ENCODE measurements at places on chromosomes 5 and 9.

DNA sequence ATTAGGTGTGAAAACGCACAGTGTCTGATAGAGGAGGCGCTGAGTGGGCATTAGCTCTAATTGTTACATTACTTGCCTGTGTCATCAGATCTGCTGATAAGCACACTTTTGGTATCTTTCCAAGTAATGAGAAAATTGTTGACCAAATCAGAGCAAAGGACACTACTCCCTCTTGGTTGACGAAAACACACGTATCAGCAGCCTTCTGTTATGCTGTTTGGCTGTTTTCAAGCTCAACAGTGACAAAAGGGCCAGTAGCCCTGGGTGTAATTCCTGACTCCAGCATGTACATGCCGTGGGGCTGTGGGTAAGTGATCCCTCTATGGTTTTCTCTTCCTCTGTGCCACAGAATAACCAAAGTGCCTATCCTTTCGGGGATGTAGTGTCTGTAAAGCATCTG, 151.4 kb downstream of the AUH start:
- no peak for DNase-seq

- DNase-seq: no peak
Measured at GRCh38 chr5:170603109-170603508, 99.3 kb downstream of the KCNIP1 start.

DNA sequence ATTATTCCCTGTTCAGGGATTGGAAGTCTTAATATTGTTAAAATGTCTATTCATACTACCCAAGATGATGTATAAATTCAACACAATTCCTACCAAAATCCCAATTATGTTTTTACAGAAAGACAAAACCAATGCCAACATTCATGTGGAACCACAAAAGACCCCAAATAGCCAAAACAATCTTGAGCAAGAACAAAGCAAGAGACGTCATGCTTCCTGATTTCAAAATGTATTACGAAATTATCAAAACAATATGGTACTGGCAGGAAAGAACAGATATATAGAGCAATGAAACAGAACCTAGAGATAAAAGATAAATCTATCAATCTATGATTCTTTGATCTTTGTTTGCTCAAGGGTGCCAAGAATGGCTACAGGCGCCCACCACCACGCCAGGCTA, 237.9 kb downstream of the TAF11L14 start:
- no peak for DNase-seq

DNA sequence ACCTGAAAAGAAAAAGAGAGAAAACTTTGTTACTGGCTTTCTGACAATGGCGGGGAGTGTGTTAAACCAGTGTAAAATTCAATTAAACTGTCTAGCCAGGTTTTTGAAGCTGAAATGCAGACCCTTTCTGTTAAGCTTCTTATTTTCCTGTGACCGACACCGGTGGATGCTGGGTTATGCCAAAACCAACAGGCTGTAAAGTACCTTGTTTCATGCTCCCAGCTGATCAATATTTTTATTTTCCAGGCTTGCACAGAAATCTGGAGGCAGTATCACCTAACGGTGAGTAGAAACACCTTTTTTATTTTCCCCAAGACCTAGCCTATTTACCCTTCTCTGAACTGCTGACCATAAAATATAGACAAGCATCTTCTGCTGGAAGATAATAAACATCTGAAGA, 94.9 kb upstream of the GRHPR start:
- DNase-seq: no peak

DNA sequence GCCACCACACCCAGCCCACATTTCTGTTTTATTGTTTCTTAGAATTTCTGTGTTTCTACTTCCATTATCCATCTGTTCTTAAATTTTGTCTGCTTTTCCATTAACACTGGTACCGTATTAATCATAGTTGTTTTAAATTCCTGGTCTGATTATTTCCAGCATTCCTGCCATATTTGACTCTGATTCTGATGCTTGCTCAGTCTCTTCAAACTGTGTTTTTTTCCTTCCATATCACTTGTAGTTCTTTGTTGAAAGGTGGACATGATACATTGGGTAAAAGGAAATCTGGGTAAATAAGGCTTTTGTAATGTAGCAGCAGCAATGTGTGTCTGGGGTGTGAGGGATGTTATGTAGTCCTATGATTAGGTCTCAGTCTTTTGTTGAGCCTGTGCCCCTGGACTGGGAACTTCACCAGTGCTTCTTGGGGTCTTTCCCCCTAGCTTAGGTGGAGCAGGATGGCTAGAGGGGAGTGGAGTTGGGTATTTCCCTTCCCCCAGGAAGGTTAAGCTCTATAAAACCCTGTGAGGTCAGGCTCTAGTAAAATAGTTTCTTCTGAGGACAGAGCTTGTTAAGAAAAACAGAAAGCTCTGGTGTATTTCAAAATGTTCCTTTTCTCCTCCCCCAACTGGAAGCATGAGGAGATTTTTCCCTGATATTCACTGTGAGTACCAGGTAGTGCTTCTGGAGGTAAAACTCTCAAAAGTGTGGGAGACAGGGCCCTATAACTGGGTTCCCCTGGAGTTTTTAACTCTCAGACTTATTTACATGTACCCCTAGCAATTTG, 10.1 kb upstream of the TMOD1 start:
- no peak for DNase-seq

DNA sequence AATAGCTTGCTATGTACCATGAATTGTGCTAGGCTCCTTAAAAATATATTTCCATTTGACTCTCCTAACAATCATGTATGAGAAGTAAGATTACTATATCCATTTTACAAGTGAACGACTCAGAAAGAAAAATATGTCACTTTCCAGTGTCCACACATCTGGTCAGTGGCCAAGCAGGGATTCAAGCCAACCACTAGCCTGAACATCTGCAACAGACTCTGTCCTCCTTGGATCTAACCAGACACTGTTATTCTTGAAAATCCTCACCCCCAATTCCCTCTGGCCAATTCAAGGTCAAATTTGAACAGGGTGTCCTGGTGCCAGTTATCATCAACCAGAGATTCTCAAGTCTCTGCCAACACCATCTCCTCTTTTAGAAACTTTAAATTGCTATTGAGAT, 344.1 kb upstream of the WWC1 start:
- no peak for DNase-seq

GRCh38 chr9:107173422-107174180, 109.5 kb upstream of the RAD23B start:
- peak; percentile 19 for DNase-seq

DNA sequence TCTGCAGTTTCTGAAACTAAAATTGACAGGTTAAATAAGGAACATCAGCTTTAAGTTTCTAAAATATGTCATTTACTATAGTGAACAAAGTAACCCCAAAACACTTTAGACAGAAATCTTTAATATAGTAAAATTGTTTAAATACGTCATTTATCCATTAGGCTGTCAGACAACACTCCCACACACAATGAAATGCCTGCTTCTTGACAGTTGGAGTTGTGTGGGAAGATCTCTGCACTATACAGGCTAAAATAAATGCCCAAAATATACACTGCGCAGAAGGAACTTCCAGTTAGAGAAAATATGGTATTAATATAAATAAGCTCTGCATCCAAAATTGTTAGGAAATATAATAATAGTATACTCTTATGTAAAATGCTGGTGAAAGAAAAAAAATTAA, 794.4 kb downstream of the CDH18 start:
- no peak for DNase-seq

GRCh38 chr9:76704593-76705204, 59.5 kb upstream of the PCA3 start:
- DNase-seq: peak; percentile 74

GRCh38 chr5:6820851-6821479, 107.7 kb downstream of the TENT4A start:
- DNase-seq: peak; percentile 26

GRCh38 chr9:7461791-7462190, 337.8 kb downstream of the DMAC1 start:
- no peak for DNase-seq

DNA sequence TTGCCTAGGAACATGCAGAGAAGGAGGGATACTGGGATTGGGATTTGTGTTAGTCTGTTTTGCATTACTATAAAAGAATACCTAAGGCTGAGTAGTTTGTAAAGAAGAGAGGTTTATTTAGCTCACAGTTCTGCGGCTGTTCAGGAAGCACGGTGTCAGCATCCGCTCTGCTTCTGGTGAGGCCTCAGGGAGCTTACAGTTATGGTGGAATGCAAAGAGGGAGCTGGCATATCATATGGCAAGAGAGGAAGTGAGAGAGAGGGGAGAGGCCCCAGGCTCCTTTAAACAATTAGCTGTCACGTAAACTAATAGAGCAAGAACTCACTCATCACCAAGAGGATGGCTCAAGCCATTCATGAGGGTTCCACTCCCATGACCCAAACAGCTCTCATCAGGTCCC, 27.0 kb downstream of the IL12B start:
- DNase-seq: no peak

DNA sequence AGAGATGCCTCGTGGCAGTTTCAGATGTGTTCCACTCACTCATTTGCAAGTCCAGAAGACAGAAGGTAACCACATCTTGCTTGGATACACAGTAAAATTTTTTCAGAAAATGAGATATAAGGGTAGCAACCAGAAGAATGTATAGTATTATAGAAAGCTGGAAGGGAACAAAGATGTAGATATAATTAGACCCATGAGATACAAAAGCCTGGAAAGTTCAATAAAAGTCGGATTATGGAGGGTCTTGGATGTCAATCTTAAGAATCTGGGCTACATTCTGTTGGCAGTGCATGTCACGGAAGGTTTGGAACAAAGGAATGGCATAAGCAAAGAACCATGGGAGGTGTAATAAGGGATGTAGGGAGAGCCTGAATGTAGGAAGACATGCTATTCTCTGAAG, 5.1 kb upstream of the CEP78 start:
- no peak for DNase-seq

GRCh38 chr5:146647656-146648199, 131.7 kb upstream of the GPR151 start:
- no peak for DNase-seq

GRCh38 chr9:6955251-6955921, 197.6 kb downstream of the KDM4C start:
- DNase-seq: no peak

- DNase-seq: no peak
Measured at GRCh38 chr5:73339051-73339575, 109.5 kb downstream of the FOXD1 start.

DNA sequence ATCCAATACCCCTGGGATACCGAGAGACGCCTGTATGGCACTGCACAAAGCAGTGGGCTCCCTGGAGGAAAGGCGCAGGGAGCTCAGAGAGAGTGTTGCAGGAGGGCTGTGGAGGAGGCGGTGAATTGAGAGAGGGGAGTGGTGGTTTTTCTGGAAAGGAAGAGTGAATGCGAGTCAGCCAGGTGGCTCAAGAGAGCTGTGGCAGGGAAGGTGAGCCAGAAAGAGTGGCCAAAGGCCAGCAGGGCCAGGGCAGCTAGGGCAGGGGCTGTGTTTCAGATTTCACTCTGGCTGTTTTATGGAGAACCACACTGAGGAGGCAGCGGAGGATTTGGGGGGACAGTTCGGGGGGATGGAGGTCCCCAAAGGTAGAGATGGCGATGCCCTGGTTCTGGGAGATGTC, 13.0 kb upstream of the DAB2IP start:
- no peak for DNase-seq

GRCh38 chr5:133906303-133906702, 62.1 kb downstream of the C5orf15 start:
- DNase-seq: no peak

DNA sequence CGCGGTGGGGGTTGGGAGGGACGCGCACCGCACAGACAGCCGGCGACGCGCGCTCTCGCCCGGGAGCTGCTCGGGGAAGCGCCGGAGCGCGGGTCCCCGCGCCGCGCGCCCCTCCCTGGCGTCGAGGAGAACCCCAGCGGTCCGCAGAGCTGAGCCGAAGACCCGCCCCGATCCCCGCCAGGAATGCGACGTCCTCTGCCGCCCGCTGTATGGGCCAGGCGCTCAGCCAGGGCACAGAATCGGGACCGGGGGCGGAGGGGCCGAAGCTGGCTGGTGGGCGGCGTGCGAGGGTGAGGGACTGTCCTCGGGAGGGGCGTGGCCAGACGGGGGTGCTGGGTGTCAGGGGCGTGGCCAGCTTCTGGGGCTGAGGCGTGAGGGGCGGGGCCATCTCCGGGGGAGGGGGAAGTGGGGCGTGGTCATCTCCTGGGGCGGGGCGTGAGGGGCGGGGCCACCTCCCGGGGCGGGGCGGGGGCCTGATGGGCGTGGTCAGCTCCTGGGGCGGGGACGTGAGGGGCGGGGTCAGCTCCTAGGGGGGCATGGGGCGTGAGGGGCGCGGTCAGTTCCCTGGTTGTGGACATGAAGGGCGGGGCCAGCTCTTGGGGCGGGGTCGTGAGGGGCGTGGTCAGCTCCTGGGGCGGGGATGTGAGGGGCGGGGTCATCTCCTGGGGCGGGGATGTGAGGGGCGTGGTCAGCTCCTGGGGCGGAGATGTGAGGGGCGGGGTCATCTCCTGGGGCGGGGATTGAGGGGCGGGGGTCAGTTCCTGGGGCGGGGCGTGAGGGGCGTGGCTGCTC, 965 bp downstream of the PTGDS start:
- peak; percentile 51 for DNase-seq

- DNase-seq: no peak
Measured at GRCh38 chr5:157593052-157593757, 17.6 kb upstream of the ADAM19 start.

DNA sequence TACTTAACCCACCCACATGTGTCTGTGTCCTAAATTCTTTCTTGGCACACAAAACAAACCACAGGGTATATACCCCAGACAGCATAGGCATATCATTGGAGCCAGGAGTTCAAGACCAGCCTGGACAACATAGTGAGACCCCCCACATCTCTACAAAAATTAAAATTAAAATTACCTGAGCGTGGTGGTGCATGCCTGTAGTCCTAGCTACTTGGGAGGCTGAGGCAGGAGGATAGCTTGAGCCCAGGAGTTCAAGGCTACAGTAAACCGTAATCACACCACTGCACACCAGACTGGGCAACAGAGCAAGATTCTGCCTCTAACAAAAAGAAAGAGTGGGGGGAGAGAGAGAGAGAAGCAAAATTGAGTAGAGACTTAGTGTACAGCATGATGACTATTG, 4.6 kb upstream of the AGTPBP1 start:
- no peak for DNase-seq

DNA sequence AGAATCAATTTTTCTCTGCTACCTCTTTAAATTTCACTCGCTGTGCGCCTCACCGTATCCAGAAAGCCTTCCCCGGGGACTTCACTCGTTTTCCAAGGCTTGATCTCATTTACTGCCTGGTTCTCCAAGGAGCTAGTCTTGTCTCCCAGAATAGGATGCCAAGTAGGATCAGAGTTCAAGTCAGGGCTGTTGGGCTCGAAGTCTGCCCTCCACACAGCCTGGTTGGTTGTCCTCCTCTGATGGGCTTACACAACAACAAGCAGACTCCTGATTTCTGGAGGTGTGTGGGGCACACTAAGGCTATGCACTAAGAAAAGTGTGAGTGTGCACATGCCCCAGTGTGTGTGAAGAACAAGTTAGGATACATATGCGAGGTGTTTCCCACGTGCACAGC, 14.0 kb upstream of the TNIP1 start:
- no peak for DNase-seq

GRCh38 chr5:2863675-2864433, 112.4 kb upstream of the IRX2 start:
- no peak for DNase-seq

GRCh38 chr5:168086746-168087145, 204.7 kb upstream of the WWC1 start:
- no peak for DNase-seq
